ENCODE measurements at places on chromosomes 4 and X.

GRCh38 chr4:3476936-3477749, 14.0 kb downstream of the DOK7 start:
- no peak for DNase-seq

DNA sequence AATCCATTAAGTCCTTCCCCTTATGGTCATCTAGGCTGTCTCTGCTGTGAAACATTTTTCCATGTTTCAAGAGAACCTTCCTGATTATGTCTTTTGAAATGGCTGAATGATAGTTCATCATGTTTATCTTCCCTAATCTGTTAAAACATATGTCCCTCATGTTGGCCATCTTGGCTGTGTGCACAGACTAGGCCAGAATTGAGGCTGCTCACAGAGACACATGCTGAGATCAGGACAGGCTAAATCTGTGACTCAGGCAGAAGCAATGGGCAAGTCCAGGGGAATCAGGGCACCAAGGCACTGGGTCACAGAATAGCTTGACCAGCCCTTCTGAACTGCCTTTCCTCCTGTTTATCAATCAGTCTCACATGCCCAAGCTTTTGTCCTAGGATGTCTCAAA, 78.3 kb downstream of the FHDC1 start:
- no peak for DNase-seq

- no peak for DNase-seq
Measured at GRCh38 chr4:13704761-13705160, 77.2 kb upstream of the BOD1L1 start.

- no peak for DNase-seq
Measured at GRCh38 chrX:85964744-85965143, 82.6 kb downstream of the CHM start.

GRCh38 chrX:33741807-33742206, 390.3 kb downstream of the FAM47A start:
- no peak for DNase-seq

GRCh38 chrX:123976706-123977316, 15.3 kb downstream of the STAG2 start:
- no peak for DNase-seq
